ENCODE measurements at places on chromosomes 11 and 22.

DNA sequence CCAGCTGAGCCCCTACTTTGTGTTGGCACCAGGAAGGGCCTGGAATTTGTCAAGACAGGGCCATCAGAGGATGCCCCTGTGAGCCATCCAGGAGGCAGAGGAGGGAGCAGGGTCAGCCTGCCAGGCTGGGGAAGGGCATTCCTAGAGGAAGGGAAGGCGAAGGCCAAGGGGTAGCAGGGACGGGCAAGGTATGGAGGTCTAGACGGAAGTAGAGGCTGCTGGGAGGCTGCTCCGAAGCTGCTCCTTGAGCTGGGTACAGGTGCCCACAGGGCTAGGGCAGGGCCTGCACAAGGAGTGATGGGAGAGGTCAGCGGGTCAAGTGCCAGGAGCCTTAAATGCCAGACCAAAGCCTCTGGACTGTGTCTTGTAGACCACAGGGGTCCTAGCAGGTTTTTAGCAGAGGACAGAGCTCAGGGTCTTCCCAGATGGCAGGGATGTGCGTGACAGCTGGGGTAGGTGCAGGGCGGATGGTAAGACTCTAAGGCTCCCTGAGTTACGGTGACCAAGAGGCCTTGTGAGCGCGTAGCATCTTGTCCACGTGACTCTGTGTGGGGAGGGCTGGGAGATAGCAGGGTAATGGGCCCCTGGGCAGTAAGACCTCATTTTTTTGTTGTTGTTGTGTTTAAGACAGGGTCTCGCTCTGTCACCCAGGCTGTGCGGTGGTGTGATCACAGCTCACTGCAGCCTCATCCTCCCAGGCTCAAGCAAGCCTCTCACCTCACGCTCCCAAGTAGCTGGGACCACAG is 31.7 kb upstream of the CSNK1E start:
- DNase-seq = no peak

GRCh38 chr11:121895919-121896318 is 220.1 kb downstream of the BLID start:
- no peak for DNase-seq

GRCh38 chr11:8709002-8709672 is 26.5 kb downstream of the RPL27A start:
- no peak for DNase-seq

GRCh38 chr11:77400775-77401449 is 73.0 kb downstream of the PAK1 start:
- DNase-seq = no peak

DNA sequence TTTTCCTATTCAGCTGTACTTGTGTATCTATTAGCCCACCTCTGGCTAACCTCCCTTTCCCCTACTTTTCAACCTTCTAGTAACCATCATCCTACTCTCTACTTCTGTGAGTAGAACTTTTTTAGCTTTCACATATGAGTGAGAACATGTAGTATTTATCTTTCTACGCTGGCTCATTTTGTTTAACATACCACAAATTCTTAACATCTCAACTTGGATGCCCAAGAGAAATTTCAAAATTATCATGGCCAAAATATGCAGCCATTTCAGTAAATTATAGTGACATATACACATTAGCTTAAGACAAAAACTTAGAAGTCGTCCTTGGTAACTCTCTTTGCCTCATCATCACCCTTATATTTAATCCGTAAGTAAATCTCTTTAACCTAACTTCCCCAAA is 34.7 kb downstream of the LUZP2 start:
- no peak for DNase-seq

DNA sequence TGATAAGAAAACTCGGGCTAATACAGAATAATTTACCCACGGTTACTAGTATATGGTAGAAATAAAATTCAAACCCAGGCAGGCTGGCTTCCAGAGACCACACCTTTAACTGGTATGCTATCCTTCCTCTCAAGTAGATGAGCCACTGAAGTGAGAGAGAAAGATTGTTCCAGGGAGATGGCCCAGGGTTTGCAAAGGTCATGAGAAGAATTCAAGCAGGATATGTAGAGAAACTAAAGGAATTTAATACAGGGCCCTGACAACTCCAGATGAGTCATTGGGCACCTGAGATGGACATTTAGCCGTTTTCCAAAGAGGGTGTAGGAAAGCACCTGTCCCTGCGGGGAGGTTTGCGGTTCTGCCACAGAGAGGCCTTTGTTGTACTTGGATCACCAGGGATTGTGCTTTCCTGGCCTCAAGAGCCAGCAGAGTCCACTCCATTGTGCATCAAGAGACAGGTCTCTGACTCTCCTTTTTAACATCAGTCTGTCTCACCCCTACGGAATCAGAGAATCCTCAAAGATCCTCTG is 152.7 kb upstream of the BLID start:
- no peak for DNase-seq

DNA sequence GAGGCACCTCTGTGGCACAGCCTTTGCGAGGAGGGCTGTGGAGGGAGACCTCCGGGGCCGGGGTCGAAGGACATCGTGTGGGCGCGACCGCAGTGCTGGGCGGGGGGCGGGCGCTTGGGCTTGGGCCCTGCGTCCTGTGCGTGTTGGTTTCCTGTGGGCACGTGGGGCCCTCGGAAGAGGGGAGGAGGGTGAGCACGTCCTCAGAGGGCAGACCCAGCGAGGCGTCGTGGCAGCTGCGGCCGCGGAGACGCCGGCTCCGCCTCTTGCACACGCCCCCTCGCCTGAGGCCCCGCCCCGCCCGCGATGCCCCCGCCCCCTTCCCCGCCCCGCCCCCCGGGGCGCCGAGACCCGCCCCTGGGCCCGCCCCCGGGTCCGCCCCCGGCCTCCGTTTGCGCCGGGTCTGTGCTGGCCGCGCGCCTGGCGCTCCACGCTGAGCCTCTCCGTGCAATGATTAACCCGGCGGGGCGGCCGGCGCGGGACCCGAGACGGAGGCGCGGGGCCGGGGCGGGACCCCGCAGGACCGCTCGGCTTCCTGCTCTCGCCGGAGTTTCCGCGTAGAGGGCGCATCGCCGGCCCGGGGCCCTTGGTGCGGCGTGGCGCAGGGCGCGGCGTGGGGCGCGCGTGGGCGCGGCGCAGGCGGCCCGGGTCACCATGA is at the start of gene PRR5:
PRR5 (plus strand) TSS at position 381 of the 655 bp plus-strand sequence; CDS start at position 652, 271 bp downstream.
- DNase-seq = peak; percentile 82

DNA sequence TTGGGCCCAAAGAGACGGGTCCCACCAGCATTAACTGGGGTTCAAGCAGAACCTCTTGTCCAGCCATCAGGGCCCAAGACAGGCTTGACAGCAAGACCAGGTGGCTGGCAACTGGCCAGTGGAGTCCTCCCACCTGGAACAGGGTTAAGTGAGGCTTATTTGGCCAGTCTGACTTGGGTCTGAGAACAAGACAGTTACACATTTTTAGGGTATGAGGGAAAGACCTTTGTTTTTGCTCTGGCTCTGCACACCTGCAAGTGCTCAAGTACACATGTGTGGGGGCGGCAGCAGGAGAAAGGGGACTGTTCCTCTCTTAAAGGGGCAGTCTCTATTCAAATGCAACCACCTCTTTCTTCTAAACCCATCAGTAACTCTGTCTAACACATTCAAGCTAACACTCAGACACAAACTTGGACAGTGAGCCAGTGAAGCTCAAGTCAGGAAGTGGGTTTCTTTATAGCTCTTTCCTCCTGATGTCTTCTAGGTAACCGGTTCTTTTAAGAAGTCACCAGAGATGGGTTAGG is 116.2 kb downstream of the ETS1 start:
- DNase-seq = no peak

DNA sequence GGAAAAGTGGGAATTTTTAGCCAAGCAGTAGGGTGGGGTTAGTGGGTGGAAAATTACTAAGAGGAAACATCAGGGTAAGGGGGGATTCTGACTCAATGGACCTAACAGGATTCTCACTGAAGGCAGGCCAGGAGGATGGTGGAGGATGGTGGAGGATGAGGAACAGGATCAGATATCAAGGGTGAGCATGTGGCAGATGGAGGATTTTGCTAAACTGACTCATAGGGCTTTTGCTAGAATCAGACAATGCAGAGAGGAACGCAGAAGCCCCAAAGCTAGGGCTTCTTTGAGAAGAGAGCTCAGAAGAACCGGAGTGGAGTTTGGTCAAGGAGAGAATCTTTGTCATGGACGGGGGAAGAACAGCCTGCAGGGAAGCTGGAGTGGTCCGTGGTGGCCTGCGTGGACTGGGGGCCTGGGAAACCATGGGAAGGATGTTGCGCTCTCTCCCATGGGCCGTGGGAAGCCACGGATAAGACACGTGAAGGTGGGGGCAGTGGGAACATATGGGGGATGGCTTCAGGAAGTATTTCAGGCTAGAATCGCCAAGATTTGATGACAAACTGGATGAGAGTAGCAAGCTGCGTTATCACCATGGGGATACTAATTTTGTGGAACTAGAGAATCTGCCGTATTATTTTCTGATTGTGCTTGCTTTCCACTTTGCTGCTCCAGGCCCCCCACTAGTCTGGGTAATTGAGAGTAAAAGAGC is 165.2 kb downstream of the LDLRAD3 start:
- no peak for DNase-seq

- DNase-seq = no peak
Observed at GRCh38 chr11:75398906-75399305, 412 bp upstream of the RPS3 start.

DNA sequence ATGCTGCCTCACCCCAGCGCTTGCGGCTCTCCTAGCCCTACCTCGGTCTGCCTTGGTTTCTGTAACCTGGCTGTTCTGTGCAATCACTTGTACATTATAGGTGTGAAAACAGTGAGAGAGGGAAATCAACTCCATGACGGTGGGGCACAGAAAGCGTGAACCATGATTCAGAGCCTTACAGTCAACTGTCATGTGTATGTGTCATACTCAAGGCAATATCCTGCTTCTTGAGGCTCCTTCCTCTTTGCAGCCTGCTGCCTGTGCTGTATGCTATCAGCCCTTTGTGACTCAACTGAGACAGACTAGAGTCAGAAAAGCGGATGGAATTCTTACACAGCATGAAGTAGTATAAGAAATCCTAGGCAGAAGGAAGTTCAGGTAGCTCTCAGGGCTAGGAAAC is 2.1 kb downstream of the NRIP3 start:
- no peak for DNase-seq

- no peak for DNase-seq
Observed at GRCh38 chr11:1771700-1772099, 8.0 kb upstream of the CTSD start.

GRCh38 chr22:48592488-48592887 is 1235.2 kb downstream of the BRD1 start:
- no peak for DNase-seq

- no peak for DNase-seq
Observed at GRCh38 chr11:114193730-114194679, 102.2 kb upstream of the NNMT start.

DNA sequence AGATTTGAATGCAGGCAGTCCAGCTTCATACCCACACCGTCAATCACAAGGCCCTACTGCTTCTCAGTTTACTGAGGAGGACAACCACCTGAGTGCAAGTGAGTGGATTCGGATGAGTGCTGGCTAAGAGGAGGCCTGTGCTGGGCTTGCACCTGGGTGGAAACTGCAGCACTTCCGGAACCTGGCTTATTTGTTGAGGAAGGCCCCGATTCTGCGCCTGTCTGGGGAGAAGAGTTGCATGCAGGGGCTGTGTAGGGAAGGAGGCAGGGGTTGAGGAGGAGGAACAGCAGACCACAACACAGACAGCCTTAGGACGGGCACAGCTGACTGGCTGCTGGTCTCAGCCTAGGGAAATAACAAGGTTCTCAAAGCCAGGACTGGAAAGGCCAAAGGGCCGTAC is 20.8 kb downstream of the ABTB2 start:
- DNase-seq = no peak

DNA sequence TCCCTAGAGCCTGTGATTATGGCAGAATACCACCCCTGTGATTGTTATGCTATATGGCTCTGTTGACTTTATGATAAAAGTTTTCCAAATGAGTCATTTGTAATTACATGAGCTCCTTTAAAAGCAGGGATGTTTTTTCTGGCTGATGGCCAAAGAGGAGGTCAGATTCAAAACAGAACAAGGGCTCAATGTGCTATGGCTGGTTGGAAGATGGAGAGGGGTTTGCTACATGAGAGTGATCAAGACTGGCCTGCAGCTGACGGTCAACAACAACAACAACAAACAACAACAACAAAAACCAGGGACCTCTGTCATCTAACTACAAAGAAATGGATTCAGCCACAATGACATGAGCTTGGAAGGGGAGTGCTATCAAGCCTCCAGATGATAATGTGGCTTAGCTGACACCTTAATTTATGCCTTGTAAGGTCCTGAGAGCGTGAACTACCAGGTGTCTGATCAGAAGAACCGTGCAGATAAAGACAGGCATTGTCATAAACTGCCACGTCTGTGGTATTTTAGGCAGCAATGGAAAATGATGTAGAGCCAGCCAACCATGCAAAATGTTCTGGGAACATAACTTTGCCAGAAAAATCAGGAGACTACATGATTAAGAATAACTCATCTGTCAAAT is 47.2 kb downstream of the PIWIL3 start:
- no peak for DNase-seq

GRCh38 chr11:111569476-111569875 is 29.0 kb downstream of the LAYN start:
- DNase-seq = no peak

GRCh38 chr11:131713529-131714134 is 343.2 kb downstream of the NTM start:
- DNase-seq = no peak

DNA sequence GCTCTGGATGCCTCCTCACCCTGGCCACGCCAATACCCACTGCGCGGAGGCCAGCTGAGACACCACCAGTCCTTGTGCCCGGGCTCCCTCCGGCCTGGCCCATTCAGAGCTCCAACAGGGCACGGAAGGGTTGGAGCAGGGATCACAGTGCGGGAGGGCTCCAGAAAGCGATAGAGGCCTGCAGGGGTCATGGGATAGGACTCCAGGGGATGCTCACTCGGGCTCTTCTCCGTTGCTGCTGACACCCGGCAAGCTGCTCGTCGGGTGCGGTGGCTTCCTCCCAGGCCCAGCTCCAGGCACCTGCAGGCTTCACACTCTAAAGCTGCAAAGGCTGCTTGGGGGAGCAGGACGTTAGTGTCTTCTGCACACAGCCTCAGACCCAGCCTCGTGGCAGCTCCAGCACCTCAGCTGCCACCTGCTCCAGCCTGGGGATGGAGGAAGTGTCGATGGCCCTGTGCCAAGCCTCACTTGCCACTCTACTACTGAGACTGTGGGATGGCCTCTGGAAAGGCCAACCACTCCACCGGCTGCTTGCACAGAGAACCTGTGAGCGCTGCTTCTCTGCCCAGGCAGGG is 10.6 kb downstream of the WNT7B start:
- no peak for DNase-seq

- DNase-seq = no peak
Observed at GRCh38 chr11:70343636-70344035, 54.7 kb upstream of the CTTN start.

DNA sequence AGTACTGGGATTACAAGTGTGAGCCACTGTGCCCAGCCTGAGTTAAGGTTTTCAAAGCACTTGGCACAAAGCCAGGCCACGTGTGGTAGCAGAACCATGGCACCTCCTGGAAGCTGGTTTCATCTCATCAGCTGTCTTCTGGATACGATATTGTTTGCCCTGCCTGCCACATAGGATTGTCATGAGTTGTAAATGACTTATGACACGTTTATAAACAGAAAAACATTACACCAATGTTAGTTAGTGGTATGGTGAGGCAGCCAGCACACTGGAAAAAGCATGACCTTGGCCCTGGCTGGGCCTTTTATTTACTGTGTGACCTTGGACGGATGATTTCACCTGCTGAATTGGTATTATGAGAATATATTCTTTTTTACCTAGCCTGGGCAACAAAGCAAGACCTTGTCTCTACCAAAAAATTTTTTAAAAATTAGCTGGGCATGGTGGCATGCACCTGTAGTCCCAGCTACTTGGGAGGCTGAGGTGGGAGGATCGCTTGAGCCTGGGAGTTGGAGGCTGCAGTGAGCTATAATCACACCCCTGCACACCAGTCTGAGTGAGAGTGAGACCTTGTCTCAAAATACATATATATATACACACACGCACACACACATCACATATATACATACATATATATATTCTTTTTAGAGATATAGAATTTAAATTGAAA is 24.0 kb upstream of the MYH9 start:
- no peak for DNase-seq

All from nephron progenitor cell (in vitro differentiated cells).